ENCODE measurements at places on chromosomes 3 and 15. TPM values are rescaled to one million over a fixed set of nuclear protein-coding genes. Genes with fewer than 3 reads are reported as not detected.

The IL17RD gene
- total RNA-seq = 0.49 TPM

The CCR8 gene
- total RNA-seq = not detected

The DOCK3 gene
- under 0.01 TPM for total RNA-seq

The SEMA4B gene
- total RNA-seq = 16.9 TPM

The SKIC8 gene
- 73.3 TPM for total RNA-seq

The MASP1 gene
- 0.19 TPM for total RNA-seq

The MED12L gene
- total RNA-seq = under 0.01 TPM

The LRRC31 gene
- not detected for total RNA-seq

The CNTN4 gene
- total RNA-seq = not detected

The RTP3 gene
- not detected for total RNA-seq

The XCR1 gene
- total RNA-seq = not detected

The BUB1B gene
- 21.2 TPM for total RNA-seq

The IQCF5 gene
- total RNA-seq = not detected

The TOPAZ1 gene
- not detected for total RNA-seq

The SNTN gene
- total RNA-seq = not detected

The KY gene
- total RNA-seq = not detected

The SPINK8 gene
- total RNA-seq = not detected

The SPPL2A gene
- 183 TPM for total RNA-seq

The SLC7A14 gene
- 1.3 TPM for total RNA-seq

The IGSF10 gene
- total RNA-seq = 0.06 TPM

The TMEM158 gene
- total RNA-seq = 0.44 TPM

The APOD gene
- total RNA-seq = 8.9 TPM

The ABHD2 gene
- total RNA-seq = 80.1 TPM

The FES gene
- 97.1 TPM for total RNA-seq

The SOX14 gene
- not detected for total RNA-seq

The TGM5 gene
- not detected for total RNA-seq

The STRIT1 gene
- not detected for total RNA-seq

The HSPBAP1 gene
- total RNA-seq = 10.0 TPM

The NLGN1 gene
- 4.0 TPM for total RNA-seq

The EPHB3 gene
- under 0.01 TPM for total RNA-seq

The GOLGA6B gene
- not detected for total RNA-seq

The AMOTL2 gene
- total RNA-seq = 145 TPM

The MESP2 gene
- total RNA-seq = not detected

The CPEB1 gene
- total RNA-seq = 0.06 TPM

The TIGIT gene
- not detected for total RNA-seq

The TUSC7 gene
- total RNA-seq = not detected

The SENP8 gene
- 2.3 TPM for total RNA-seq

The LIPC gene
- total RNA-seq = not detected

The VEPH1 gene
- total RNA-seq = 24.0 TPM

The FILIP1L gene
- total RNA-seq = 104 TPM

Data from bladder microvascular endothelial cell (primary cell).